ENCODE measurements at places on chromosomes 11 and 22.
A peak's percentile ranks its signal among the peaks of the same experiment; 100 is the strongest.

GRCh38 chr11:132960273-132961078 lies 571.8 kb downstream of the OPCML start:
- no peaks in the 10 kb centered on the region for H3K36me3 ChIP-seq
- H3K4me3 ChIP-seq, result no peak overlapping the region
- H3K4me1 ChIP-seq, result no peaks in the 10 kb centered on the region
- H3K27me3 ChIP-seq, result peaks cover 87% of the 10 kb centered on the region

DNA sequence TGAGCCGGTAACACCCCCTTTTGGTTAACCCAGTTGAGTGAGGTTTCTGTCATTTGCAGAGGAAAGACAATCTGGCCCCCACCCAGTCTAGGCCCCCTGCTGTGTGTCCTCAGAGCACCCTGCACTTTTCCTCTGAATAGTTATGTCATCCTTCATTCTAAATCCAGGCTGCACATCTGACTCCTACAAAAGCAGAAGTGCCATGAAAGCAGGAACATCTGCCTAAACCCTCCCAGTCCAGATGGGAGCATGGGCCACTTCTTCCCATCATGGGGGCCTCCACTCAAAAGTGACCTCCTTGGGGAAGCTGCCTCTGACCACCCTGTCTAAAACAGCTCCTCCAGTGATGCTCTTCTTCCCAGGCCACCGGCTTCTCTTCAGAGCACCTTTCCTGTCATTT lies 53.7 kb upstream of the HMGXB4 start:
- H3K27me3 ChIP-seq, result peaks cover 24% of the 10 kb centered on the region
- DNase-seq, result no peak
- no peak overlapping the region for H3K4me3 ChIP-seq

DNA sequence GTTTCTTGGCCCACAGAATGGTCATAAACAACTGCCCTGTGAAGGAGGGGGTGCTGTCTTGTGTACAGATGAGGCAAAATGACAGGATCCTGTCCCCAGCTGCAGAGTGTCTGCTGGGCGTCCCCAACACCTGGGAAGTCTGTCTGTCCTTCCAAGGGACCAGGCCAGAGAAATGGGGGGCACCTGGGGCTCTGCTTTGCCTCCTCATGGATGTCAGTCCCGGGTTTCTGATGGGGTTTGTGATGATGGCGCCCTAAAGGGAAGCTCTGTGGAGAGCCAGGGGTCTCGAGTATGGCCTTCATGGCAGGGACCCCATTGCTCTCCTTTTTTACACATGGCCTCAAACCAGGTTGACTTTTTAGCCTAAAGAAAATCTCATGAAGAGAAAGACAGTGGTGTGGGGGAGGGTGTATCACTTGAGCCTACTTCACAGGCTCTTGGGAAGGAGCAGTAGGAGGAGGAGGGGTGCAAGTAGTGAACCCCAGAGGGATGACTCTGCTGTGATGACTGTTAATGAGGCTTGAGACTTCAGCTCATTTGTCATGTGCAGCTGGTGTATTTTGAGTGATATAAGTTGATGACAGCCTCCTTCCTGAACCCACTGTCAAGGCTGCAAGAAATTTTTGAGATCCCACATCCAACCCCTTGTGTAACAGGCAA lies 40.6 kb upstream of the TUB start:
- peaks cover 52% of the 10 kb centered on the region for H3K27me3 ChIP-seq
- H3K4me3 ChIP-seq, result no peak overlapping the region
- DNase-seq, result no peak
- no peak overlapping the region for H3K27ac ChIP-seq

DNA sequence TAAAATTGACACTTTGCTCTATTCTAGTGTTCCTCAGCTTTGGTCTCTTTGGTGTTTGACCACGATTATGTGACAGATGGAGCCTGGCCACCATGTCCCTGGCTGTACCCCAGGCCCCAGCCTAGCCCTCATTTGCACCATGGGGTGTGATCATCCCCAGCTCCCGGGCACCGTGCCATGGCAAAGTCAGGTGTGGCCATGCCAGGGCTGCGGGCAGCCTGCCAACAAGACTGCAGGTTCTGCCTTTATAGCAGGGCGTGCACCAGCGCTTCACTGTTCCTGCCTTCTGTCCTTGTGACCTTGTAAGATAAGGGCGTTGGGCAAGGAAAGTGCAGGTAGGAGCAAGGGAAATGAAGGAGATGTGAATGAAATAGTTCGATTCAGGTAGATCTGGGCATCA lies 22.4 kb upstream of the APOBEC3A start:
- no peaks in the 10 kb centered on the region for H3K36me3 ChIP-seq
- H3K4me1 ChIP-seq, result peaks cover 5% of the 10 kb centered on the region
- no peak for DNase-seq
- H3K4me3 ChIP-seq, result no peak overlapping the region
- H3K27ac ChIP-seq, result no peak overlapping the region

DNA sequence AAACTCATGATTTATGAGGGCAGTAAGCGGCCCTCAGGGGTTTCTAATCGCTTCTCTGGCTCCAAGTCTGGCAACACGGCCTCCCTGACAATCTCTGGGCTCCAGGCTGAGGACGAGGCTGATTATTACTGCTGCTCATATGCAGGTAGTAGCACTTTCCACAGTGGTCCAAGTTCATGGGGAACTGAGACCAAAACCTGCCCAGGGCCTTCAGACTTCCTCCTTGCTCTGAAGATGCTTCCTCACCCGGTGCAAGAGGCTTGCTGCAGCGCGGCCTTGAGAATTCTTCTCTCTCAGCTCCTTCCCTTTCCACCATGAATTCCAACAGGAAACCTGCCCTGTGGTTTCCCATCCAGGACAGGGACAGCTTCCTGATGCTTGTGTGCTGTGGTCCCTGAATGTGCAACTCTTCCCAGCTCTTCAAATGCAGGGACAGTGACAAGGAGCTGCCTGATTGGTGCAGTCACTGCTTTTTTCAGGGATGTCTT lies 53.9 kb downstream of the GGTLC2 start:
- no peak overlapping the region for H3K27ac ChIP-seq
- no peak overlapping the region for H3K4me3 ChIP-seq
- DNase-seq, result no peak
- H3K4me1 ChIP-seq, result no peaks in the 10 kb centered on the region
- H3K36me3 ChIP-seq, result no peaks in the 10 kb centered on the region

DNA sequence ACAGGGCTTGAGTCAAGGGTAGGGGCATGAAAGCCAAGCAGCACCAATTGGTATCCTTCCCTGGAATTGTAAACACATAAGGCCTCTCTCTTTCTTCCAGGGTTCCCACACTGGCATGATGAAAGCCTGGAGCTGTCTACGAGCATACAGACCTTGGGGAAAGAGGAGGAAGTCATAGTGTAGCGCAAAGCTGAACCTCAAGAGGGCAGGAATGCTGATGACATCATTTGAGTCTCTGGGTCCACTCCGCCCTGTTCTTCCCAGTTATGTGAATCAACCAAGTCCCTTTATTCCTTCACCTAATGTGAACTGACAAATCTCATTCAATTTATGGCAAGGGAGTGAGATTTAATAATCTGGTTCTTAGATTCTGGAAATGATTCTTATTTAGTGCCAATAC lies 266.4 kb upstream of the NCAM1 start:
- H3K36me3 ChIP-seq, result no peaks in the 10 kb centered on the region
- DNase-seq, result no peak
- H3K4me1 ChIP-seq, result peaks cover 19% of the 10 kb centered on the region
- no peak overlapping the region for H3K4me3 ChIP-seq
- H3K27me3 ChIP-seq, result peaks cover 10% of the 10 kb centered on the region

DNA sequence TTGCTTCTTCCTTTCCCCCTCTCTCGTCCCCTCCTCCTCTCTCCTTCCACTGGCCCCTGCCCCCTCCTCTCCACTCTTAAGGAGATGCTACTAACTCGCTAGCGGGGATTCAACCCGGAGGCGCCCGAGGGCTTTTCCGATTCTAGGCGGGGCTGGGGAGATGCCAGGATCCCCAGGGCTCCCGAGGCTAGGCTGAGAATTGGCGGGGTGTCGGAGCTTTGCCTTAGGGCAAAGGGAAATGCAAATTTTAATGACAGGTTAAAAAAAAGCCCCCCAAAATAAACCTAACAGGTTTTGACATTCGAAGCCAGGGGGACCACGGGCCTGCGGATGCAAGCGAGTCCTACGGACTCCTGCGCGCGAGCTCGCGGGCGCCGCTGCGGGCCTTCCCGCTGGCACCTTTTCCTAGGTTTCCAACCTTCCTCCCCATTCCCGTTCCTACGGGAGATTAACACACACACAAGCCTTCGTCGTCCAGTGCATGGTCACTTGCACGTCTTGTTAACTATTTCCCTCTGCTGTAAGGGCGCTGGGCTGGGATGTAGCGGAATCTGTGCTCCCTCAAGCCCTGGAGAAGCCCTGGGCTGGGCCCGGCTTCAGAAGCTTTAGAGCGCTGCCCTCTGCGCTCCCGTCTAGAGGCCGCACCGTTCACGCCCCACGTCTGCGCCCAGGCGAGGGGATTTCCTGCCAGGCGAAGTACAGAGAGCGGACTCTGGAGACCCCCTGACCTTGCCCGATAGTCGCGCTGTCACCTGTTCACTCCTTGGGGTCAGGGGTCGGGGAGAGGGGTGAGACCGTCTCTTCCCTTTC lies 729 bp upstream of the ALX4 start:
- H3K4me3 ChIP-seq, result peak overlapping the region; percentile 63
- no peaks in the 10 kb centered on the region for H3K36me3 ChIP-seq
- no peak for DNase-seq
- H3K4me1 ChIP-seq, result peaks cover 22% of the 10 kb centered on the region
- H3K27ac ChIP-seq, result peak overlapping the region; percentile 67

- no peak for DNase-seq
- no peaks in the 10 kb centered on the region for H3K27me3 ChIP-seq
- H3K27ac ChIP-seq, result no peak overlapping the region
- no peaks in the 10 kb centered on the region for H3K4me1 ChIP-seq
- H3K36me3 ChIP-seq, result no peaks in the 10 kb centered on the region
These were observed 153.0 kb upstream of the LRRC4C start for GRCh38 chr11:41612415-41612814.

DNA sequence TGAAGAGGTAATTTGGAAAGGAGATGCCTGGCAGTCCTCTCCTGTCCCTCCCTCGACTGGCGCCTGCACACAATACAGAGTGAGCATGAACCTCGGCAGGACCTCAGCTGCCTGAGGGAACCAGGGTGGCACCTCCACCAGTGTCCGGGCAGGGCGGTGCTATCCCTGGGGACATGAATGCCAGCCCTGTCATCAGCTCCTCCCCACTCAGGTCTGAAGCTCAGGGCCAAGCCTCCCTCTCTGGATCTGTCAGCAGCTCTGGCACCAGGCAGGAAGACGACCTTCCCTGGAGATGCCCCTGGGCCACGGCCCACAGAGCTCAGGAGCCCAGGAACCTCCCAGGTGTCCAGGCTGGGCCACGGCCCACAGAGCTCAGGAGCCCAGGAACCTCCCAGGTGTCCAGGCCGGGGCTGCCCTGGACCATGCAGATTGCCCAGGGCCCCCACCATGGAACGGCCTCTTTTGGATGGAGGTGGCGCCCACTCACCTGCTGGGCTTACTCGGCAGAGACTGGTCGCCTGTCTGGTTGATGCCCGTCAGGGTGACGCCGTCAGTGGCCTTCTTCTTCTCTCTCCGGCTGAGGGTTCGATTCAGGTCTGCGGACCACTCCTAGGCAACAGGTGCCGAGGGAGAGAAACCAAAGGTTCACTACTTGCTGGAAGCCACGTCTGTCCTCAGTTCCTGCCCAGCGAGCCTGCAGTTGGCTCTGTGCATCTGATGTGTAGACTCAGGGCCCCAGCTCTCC lies 21.7 kb upstream of the ARFGAP3 start:
- no peaks in the 10 kb centered on the region for H3K4me1 ChIP-seq
- H3K27me3 ChIP-seq, result no peaks in the 10 kb centered on the region
- DNase-seq, result no peak
- no peak overlapping the region for H3K4me3 ChIP-seq
- H3K36me3 ChIP-seq, result peaks cover 17% of the 10 kb centered on the region

DNA sequence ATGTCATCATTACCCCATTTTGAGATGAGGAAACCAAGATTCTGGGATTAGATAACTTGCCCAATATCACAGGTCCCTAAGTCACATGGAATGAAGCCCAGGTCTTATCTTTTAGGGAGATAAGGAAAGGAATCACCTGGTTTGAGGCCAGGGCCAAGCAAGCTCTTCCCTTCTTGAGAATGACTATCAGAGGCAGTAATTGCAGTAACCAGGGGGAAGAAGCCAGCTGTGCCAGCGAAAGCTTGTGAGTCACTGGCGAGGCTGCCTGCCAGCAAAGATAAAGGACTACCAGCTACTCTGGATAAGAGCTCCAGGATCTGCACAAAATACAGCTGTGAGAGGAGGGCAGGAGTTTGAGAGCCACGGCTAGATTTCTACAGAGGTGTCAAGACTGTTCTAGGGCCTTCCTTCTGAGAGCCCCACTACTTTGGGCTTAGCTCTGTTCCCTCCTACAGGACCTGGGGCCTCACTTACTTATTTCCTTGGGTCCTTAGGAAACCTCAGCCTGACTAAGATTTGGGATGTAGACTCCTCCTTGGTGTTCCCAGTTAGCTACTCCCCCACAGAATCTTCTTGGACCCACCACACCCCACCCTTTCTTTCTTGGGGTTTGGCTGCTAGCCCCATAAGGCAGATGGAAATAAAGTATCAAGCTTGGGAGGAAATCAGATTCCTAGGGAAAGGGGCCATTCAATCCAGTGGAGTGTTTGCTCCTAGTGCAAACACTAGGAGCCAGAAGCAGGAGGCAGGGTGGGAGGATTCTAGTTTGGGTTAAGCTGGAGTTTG lies 9.7 kb upstream of the CCKBR start:
- no peaks in the 10 kb centered on the region for H3K27me3 ChIP-seq
- DNase-seq, result no peak
- no peak overlapping the region for H3K27ac ChIP-seq
- no peaks in the 10 kb centered on the region for H3K36me3 ChIP-seq
- H3K4me1 ChIP-seq, result peaks cover 4% of the 10 kb centered on the region

GRCh38 chr11:6362185-6362872 lies 27.9 kb upstream of the SMPD1 start:
- peaks cover 3% of the 10 kb centered on the region for H3K4me1 ChIP-seq
- H3K36me3 ChIP-seq, result no peaks in the 10 kb centered on the region
- no peaks in the 10 kb centered on the region for H3K27me3 ChIP-seq
- no peak overlapping the region for H3K4me3 ChIP-seq
- H3K27ac ChIP-seq, result no peak overlapping the region

DNA sequence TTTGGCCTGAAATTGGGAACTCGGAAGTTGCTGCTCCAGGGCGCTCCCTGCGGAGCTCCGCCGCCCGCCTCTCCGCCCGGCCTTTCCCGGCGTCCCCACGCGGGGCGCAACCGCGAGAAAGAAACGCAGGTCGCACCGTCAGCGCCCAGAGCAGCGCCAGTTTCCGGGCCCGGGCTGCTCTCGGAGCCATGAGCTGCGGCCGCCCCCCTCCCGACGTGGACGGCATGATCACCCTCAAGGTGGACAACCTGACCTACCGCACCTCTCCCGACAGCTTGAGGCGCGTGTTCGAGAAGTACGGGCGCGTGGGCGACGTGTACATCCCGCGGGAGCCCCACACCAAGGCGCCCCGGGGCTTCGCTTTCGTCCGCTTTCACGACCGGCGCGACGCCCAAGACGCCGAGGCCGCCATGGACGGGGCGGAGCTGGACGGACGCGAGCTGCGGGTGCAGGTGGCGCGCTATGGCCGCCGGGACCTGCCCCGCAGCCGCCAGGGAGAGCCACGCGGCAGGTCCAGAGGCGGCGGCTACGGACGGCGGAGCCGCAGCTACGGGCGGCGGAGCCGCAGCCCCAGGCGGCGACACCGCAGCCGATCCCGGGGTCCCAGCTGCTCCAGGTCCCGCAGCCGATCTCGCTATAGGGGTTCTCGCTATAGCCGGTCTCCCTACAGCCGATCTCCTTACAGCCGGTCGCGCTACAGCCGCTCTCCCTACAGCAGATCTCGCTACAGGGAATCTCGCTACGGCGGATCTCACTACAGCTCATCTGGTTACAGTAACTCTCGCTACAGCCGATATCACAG lies 521 bp downstream of the SRSF8 start:
- peaks cover 21% of the 10 kb centered on the region for H3K4me1 ChIP-seq
- H3K36me3 ChIP-seq, result peaks cover 9% of the 10 kb centered on the region

GRCh38 chr11:15027956-15028355 lies 45.4 kb upstream of the CALCB start:
- no peaks in the 10 kb centered on the region for H3K36me3 ChIP-seq
- H3K27me3 ChIP-seq, result peaks cover 9% of the 10 kb centered on the region
- H3K4me1 ChIP-seq, result peaks cover 6% of the 10 kb centered on the region
- no peak overlapping the region for H3K4me3 ChIP-seq
- no peak overlapping the region for H3K27ac ChIP-seq
- DNase-seq, result no peak

All from mesothelial cell of epicardium (in vitro differentiated cells).